Stomach (tissue), 19 donors: ENCODE measurements at places on chromosomes 5 and 9. TPM values are rescaled to one million over a fixed set of nuclear protein-coding genes. Genes with fewer than 3 reads are reported as not detected.
A peak's percentile ranks its signal among the peaks of the same experiment; 100 is the strongest.

- no peaks in the 10 kb centered on the region for H3K27me3 ChIP-seq
- peaks cover 10% of the 10 kb centered on the region for H3K4me1 ChIP-seq
- H3K27ac ChIP-seq: no peak overlapping the region
- DNase-seq: peak; percentile 62
- H3K36me3 ChIP-seq: no peaks in the 10 kb centered on the region
Measured at GRCh38 chr5:62143268-62144229, 162.5 kb upstream of the KIF2A start.

The DNAJA1 gene
- 81.1 TPM for total RNA-seq

The SKIC3 gene
- total RNA-seq: 128 TPM

The OR13F1 gene
- not detected for total RNA-seq

- DNase-seq: no peak
- H3K4me3 ChIP-seq: no peak overlapping the region
- H3K27ac ChIP-seq: no peak overlapping the region
- H3K4me1 ChIP-seq: no peaks in the 10 kb centered on the region
- no peaks in the 10 kb centered on the region for H3K27me3 ChIP-seq
Measured at GRCh38 chr5:105619725-105620124, 2051.0 kb downstream of the EFNA5 start.
